ENCODE measurements at places on chromosomes 1 and 21.

DNA sequence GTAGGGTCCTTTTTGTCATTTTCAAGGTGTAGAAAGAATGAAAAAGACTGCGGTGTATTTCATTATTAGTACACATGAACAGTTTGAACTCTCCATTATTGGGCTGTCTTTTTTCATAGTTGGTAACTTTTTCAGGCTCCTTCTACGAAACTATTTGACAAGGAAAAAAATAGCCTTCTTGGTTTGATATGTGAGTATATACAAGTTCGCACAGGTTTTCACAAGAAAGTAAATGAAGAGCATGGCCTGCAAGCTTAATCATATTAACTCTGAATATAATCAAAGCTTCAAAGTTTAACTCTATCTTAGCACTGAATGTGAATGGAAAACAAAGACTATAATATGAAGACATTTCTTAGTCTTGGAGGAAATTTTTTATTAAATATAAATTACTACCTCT is 290.0 kb upstream of the ADGRL2 start:
- no peak for DNase-seq

- no peak for DNase-seq
Measured at GRCh38 chr1:9561429-9561828, 22.2 kb downstream of the SLC25A33 start.

- DNase-seq = no peak
Measured at GRCh38 chr1:226712742-226713419, 26.2 kb downstream of the ITPKB start.

- DNase-seq = no peak
Measured at GRCh38 chr1:6417961-6418667, 1.6 kb downstream of the HES2 start.

All from activated naive CD4-positive, alpha-beta T cell treated with anti-CD3 and anti-CD28 coated beads, Interleukin-2, amount 50 U/mL, for 72 hours (primary cell).